Brain (organoid and tissue), 16 donors: ENCODE measurements at places on chromosomes 16 and 17. TPM values are rescaled to one million over a fixed set of nuclear protein-coding genes. Genes with fewer than 3 reads are reported as not detected.

Gene C16orf86
- polyA plus RNA-seq = 6.6 TPM

GRCh38 chr17:66422186-66422585 lies 119.8 kb downstream of the PRKCA start:
- DNase-seq = no peak

GRCh38 chr17:47990962-47991731 lies 20.2 kb downstream of the CDK5RAP3 start:
- peak; percentile 56 for DNase-seq

DNA sequence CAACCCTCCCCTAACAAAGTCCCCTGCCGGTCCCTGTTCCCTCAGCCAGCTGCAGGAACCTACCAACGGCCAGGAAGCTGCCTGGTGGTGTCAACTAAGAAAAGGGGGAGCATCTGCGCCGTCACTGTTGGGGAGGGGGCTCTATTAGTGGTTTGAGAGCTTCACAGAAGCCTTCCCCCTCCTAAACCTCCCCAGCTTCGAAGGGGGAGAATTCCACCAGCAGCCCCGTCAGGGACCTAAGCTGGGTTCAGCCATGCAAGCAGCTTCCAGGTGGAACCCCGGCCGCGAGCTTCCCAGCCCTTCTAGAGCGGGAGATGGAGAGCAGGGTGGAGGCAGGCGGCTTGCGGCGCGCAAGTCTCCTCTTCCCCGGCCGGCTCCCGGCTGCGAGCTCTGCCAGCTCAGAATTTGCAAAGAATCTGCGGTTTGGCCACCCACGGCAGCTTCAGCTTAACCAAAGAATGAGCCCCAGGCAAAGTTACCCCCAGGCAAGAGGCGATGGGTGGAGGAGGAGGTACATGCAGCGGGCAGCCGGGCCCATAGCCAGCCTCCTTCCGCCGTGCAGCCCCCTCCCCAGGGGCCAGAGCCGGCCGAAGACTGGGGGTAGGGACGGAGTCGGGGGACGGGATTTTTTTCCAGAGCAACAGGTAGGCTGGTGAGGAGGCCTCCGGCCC lies 33.7 kb downstream of the DDX19A start:
- peak; percentile 41 for DNase-seq

DNA sequence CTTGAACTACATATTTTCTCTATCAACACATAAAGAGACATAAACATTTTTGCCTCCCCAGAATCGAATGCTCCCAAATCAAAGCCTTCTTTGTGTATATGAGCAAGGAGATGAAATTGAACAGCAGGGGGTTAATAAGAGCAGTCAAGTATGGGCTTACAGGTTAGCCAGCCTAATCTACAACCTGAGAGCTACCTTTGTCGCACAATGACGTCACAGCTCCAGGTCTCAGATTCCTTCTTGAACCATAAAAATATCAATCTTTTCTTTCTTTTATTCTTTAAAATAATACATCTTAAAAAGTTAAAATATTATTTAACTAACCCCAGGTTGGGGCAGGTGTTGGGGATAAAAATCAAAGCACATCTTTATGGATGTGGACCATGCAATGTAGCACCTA lies 482.9 kb upstream of the CDH11 start:
- no peak for DNase-seq

DNA sequence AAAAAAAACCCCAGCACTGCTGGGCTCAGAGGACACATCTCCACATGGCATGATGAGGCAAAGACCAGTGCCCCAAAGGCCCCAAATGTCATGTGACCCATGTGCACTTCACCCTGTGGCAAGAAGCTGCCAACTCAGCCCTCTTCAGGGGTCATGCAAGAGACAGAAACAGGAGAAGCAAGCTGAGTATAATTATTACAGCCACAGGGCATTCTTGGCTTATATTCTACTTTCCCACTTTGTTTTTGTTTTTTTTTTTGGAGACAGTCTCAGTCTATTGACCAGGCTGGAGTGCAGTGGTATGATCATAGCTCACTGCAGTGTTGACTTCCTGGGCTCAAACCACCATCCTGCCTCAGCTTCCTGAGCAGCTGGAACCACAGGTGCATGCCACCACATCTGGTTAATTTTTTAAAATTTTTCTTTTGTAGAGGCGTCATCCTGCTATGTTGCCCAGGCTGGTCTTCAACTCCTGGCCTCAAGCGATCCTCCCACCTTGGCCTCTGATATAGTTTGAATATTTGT lies 32.7 kb upstream of the LITAF start:
- DNase-seq = no peak

GRCh38 chr17:66971730-66972441 lies 7.4 kb downstream of the CACNG4 start:
- no peak for DNase-seq
